ENCODE measurements at places on chromosomes 4 and X.

GRCh38 chr4:78601013-78601412 is 49.4 kb downstream of the ANXA3 start:
- H3K27me3 ChIP-seq, result no peaks in the 10 kb centered on the region
- no peak for DNase-seq
- no peak overlapping the region for H3K27ac ChIP-seq
- H3K4me1 ChIP-seq, result peaks cover 8% of the 10 kb centered on the region

DNA sequence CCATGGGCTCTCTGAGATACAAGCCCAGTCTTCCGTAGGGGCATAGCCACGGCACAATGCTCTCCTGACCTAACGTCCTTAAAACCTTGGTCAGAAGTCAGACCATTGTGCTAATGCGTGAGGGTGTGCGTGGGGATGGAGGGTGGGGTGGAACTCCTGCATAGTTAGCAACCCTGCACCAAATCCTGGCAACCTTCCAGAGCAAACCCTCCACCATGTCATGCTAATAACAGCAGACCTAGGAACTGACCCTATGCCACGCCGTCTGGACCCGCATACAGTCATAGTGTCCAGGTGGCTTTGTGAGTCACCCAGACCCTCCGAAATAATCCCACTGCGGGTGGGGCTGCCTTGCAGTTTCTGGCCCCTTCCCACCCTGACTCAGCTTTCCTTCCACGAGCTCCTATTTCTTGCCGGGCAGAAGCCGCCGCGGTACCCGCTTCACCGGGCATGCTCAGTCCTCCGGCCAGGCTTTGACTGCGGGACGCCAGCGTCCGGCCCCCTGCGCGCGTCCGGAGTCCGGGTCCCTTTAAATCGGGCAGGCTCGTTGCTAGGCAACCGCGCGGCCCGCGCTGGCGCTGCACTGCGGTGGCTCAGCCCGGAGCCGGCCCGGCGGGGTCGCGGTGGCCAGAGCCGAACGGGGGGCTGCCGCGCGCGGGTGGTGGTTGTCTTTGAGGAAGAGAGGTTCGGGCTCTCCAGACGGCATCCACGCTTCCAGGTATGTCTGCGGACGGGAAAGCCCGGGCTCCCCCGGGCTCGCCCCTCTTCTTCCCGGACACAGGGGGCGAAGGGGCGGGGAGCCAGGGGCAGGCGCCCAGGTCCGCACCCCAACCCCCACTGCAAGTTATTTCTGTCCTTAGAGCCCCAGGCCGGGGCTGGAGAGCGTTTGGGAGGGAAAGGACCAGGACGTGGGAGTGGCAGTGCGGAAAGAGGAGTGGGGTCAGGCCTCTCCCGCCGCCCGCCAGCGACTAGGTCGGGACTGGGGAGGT is at the start of gene CCDC160:
Gene CCDC160, plus strand, starts transcription at position 557 of the 989 bp plus-strand sequence. CDS start 7,619 bp downstream, outside the sequence.
- peak within 1 kb of the TSS; percentile 74 for H3K27ac ChIP-seq
- H3K36me3 ChIP-seq, result no peaks in the 10 kb centered on the region
- peak within 1 kb of the TSS; percentile 90 for H3K4me3 ChIP-seq
- H3K27me3 ChIP-seq, result no peaks in the 10 kb centered on the region

DNA sequence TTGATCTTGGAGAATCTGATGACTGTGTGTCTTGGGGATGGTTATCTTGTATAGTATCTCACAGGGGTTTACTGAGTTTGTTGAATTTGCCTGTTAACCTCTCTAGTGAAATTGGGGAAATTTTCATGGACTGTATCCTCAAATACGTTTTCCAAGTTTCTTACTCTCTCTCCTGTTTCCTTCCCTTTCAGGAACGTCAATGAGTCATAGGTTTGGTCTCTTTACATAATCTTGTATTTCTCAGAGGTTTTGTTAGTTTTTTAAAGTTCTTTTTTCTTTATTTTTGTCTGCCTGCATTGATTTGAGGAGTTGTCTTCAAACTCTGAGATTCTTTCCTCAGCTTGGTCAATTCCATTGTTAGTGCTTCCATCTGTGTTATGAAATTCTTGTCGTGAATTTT is 227.7 kb upstream of the GPRIN3 start:
- H3K36me3 ChIP-seq, result no peaks in the 10 kb centered on the region
- no peaks in the 10 kb centered on the region for H3K4me1 ChIP-seq
- no peak for DNase-seq

- no peak overlapping the region for H3K27ac ChIP-seq
- H3K4me3 ChIP-seq, result no peak overlapping the region
- no peaks in the 10 kb centered on the region for H3K36me3 ChIP-seq
- DNase-seq, result no peak
- H3K4me1 ChIP-seq, result no peaks in the 10 kb centered on the region
Measured at GRCh38 chrX:124395145-124395880, 49.0 kb downstream of the SH2D1A start.

DNA sequence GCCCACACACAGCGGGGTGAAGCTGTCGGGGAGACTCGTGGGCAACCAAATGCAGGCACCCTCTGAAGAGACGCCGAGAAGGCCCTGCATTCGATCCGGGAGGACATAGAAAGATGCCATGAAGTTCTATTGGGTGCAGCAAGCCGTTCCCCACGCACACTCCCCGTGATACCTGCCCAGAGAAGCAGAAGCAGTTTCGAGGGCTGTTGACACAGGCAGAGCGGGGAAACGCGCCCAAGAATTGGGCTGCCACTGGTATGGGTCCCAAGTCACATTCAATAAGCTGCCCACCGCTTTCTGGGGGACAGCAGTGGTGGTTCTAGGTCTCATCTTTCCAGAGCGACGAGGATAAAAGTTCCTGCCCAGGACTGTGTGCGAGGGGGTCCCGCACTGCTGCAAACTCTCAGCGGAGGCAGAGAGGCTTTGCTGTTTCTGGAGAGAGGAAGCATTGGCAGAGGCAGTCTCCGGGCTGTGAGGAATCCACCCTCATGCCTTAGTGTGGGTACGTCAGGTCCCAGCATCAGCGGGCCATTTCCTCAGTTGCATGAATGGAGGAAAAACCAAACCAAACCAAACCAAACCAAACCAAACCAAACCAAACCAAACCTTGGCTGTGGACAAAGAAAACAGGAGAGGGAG is 10.1 kb downstream of the PITX2 start:
- no peak for DNase-seq
- H3K27me3 ChIP-seq, result peaks cover 84% of the 10 kb centered on the region
- H3K36me3 ChIP-seq, result no peaks in the 10 kb centered on the region
- peaks cover 13% of the 10 kb centered on the region for H3K4me1 ChIP-seq
- no peak overlapping the region for H3K27ac ChIP-seq

DNA sequence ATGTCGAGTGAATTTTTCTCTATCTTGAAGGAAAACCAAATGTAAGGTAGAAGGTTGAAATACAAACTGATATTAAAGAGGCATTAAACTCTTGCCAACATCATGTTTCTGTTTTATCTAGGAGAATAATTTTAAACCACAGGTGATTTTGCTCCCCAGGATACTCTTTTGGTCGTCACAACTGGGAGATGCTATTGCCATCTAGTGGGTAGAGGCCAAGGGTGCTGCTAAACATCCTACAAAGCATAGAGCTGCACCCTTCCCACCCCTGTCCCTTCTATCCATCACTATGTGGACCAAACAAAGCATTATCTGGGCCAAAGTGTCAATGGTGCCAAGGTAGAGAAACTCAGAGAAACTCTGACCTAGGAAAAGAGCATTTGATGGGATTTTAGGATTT is 154.6 kb upstream of the MAGEB2 start:
- peak; percentile 23 for DNase-seq
- no peaks in the 10 kb centered on the region for H3K27me3 ChIP-seq
- no peaks in the 10 kb centered on the region for H3K36me3 ChIP-seq
- no peaks in the 10 kb centered on the region for H3K4me1 ChIP-seq

DNA sequence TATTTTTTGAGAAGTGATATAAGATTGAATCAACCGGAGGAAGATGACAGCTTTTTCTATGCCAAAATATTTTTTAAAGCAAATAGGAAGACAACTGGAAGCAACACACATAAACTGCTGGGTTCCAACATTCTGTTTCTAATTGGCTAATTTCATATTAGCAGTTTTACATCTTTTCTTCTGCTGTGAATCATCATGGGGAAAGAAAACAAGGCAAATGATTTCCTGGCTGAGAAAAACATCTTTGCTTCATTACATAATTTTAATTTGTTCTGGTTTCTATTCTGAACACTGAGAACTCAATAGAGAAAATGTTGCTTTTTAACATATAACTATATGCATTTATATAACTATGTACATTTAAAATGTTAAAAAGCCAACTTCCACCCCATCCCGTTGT is 2518.5 kb downstream of the ARAP2 start:
- DNase-seq, result no peak
- no peak overlapping the region for H3K27ac ChIP-seq
- H3K27me3 ChIP-seq, result no peaks in the 10 kb centered on the region
- no peaks in the 10 kb centered on the region for H3K36me3 ChIP-seq
- H3K4me3 ChIP-seq, result no peak overlapping the region

GRCh38 chr4:86846921-86847320 is 2.3 kb downstream of the SLC10A6 start:
- H3K27me3 ChIP-seq, result no peaks in the 10 kb centered on the region

- no peaks in the 10 kb centered on the region for H3K4me1 ChIP-seq
- no peak overlapping the region for H3K27ac ChIP-seq
- no peak overlapping the region for H3K4me3 ChIP-seq
Measured at GRCh38 chr4:15855804-15856475, 77.8 kb downstream of the CD38 start.

- H3K36me3 ChIP-seq, result no peaks in the 10 kb centered on the region
- H3K4me1 ChIP-seq, result no peaks in the 10 kb centered on the region
- H3K27ac ChIP-seq, result no peak overlapping the region
- peak; percentile 14 for DNase-seq
- H3K27me3 ChIP-seq, result no peaks in the 10 kb centered on the region
- no peak overlapping the region for H3K4me3 ChIP-seq
Measured at GRCh38 chr4:89486042-89486441, 178.4 kb upstream of the GPRIN3 start.

DNA sequence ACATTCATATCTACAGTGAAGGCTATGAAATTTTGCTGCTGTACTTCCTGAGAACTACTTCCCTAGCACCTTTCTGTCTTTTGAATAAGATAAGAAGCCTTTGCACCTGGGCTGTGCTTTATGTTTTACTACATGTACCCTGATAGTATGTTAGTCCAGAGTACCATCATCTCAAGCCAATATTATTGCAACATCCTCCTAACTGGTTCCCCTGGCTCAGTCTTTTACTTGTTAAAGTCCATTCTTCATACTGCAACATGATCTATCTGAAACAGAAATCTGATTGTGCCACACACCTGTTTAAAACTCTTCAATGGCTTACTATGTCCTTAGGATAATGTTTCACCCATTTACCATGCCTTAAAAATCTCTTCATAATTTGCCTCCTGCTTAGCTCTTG is 102.3 kb downstream of the AGTR2 start:
- no peaks in the 10 kb centered on the region for H3K36me3 ChIP-seq
- DNase-seq, result peak; percentile 20
- no peak overlapping the region for H3K4me3 ChIP-seq
- H3K27ac ChIP-seq, result no peak overlapping the region

- no peaks in the 10 kb centered on the region for H3K4me1 ChIP-seq
- H3K27ac ChIP-seq, result no peak overlapping the region
- no peaks in the 10 kb centered on the region for H3K36me3 ChIP-seq
Measured at GRCh38 chr4:59535541-59535940, 1664.6 kb upstream of the ADGRL3 start.

DNA sequence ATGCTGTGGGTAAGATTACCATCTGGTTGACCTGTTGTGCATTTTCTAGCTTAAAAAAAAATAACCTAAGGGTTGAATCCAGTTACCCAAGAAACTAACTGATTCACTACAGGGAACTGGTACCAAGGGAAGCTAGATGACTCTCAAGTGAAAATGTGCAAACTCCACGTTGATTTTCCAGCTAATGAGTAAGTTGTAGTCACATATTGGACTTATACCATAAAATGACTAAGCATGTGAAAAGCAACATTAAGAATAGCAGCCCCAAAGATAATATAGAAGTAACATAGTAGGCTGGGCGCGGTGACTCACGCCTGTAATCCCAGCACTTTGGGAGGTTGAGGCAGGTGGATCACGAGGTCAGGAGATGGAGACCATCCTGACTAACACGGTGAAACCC is 270.9 kb downstream of the SPRY1 start:
- no peaks in the 10 kb centered on the region for H3K27me3 ChIP-seq
- DNase-seq, result no peak
- no peak overlapping the region for H3K4me3 ChIP-seq
- H3K4me1 ChIP-seq, result no peaks in the 10 kb centered on the region
- no peak overlapping the region for H3K27ac ChIP-seq

- no peak overlapping the region for H3K27ac ChIP-seq
- peaks cover 20% of the 10 kb centered on the region for H3K4me1 ChIP-seq
- H3K4me3 ChIP-seq, result no peak overlapping the region
- H3K27me3 ChIP-seq, result no peaks in the 10 kb centered on the region
- DNase-seq, result no peak
Measured at GRCh38 chr4:113618205-113618604, 143.3 kb downstream of the CAMK2D start.

- H3K27ac ChIP-seq, result no peak overlapping the region
- no peak overlapping the region for H3K4me3 ChIP-seq
- H3K27me3 ChIP-seq, result no peaks in the 10 kb centered on the region
- no peaks in the 10 kb centered on the region for H3K36me3 ChIP-seq
- no peaks in the 10 kb centered on the region for H3K4me1 ChIP-seq
Measured at GRCh38 chrX:124342174-124342867, 4.0 kb upstream of the SH2D1A start.

GRCh38 chrX:39550795-39551361 is 546.9 kb downstream of the BCOR start:
- no peak for DNase-seq
- H3K4me1 ChIP-seq, result no peaks in the 10 kb centered on the region
- no peak overlapping the region for H3K4me3 ChIP-seq
- H3K27me3 ChIP-seq, result no peaks in the 10 kb centered on the region
- no peak overlapping the region for H3K27ac ChIP-seq
- no peaks in the 10 kb centered on the region for H3K36me3 ChIP-seq

- H3K4me3 ChIP-seq, result no peak overlapping the region
- H3K36me3 ChIP-seq, result no peaks in the 10 kb centered on the region
- no peak overlapping the region for H3K27ac ChIP-seq
- H3K4me1 ChIP-seq, result no peaks in the 10 kb centered on the region
- DNase-seq, result no peak
- H3K27me3 ChIP-seq, result no peaks in the 10 kb centered on the region
Measured at GRCh38 chrX:19070555-19070994, 51.7 kb downstream of the ADGRG2 start.

GRCh38 chrX:149858592-149858991 is 22.4 kb upstream of the MAGEA8 start:
- no peaks in the 10 kb centered on the region for H3K4me1 ChIP-seq
- no peak for DNase-seq
- H3K27me3 ChIP-seq, result no peaks in the 10 kb centered on the region
- no peak overlapping the region for H3K27ac ChIP-seq
- H3K4me3 ChIP-seq, result no peak overlapping the region

DNA sequence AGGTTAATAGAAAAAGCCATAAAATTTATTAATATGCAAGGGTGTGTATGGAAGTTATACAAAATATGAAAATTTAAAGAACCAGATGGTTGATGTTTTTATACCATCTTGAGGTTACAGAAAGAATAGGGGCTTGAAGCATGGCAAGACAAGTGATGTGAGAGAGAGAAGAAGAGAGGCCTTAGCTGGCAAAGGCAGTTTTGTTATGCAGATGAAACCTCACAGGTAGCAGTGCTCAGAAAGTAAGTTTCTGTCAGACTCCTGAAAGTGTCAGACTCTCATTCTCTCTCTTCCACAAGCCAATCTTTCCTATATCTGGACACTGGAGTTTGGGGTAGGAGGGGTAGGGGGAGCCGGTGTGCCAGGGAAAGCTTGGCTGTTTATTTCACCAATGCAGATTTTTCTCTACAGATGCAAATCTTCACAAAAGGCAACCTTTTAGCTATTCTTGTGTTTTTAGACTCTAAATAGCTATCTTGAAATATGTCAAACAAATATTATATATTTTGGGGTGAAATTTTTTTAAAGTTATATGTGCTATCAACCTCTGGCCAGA is 124.5 kb downstream of the CFAP299 start:
- H3K36me3 ChIP-seq, result no peaks in the 10 kb centered on the region
- no peak overlapping the region for H3K27ac ChIP-seq
- no peak overlapping the region for H3K4me3 ChIP-seq

- H3K27me3 ChIP-seq, result peaks cover 2% of the 10 kb centered on the region
- no peak for DNase-seq
- no peaks in the 10 kb centered on the region for H3K36me3 ChIP-seq
- no peak overlapping the region for H3K27ac ChIP-seq
Measured at GRCh38 chr4:184437565-184438265, 36.6 kb downstream of the IRF2 start.

All from cardiac muscle cell (in vitro differentiated cells and primary cell).